CD4-positive, alpha-beta memory T cell (primary cell): ENCODE measurements at places on chromosomes 12 and 14. TPM values are rescaled to one million over a fixed set of nuclear protein-coding genes. Genes with fewer than 3 reads are reported as not detected.

GRCh38 chr12:51082561-51083125 lies 753 bp downstream of the CSRNP2 start:
- H3K36me3 ChIP-seq, result no peaks in the 10 kb centered on the region
- H3K4me3 ChIP-seq, result peak overlapping the region; percentile 93
- H3K27ac ChIP-seq, result peak overlapping the region; percentile 86
- H3K27me3 ChIP-seq, result no peaks in the 10 kb centered on the region
- DNase-seq, result peak; percentile 28
- H3K4me1 ChIP-seq, result peaks cover 21% of the 10 kb centered on the region

DNA sequence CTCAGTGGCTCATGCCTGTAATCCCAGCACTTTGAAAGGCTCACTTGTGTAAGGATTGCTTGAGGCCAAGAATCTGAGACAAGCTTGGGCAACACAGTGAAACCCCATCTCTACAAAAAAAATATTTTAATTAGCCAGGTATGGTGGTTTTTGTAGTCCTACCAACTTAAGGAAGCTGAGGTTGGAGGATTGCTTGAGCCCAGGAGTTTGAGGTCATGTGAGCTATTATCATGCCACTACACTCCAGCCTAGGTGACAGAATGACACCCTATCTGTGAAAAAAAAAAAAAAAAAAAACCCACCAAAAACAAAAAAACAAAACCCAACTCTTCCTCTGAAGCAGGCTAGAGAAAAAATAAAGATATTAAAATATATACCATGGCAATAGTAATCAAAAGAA lies 41.2 kb downstream of the TMEM116 start:
- no peaks in the 10 kb centered on the region for H3K36me3 ChIP-seq
- peaks cover 16% of the 10 kb centered on the region for H3K4me1 ChIP-seq
- no peak overlapping the region for H3K27ac ChIP-seq
- H3K27me3 ChIP-seq, result no peaks in the 10 kb centered on the region
- no peak for DNase-seq
- no peak overlapping the region for H3K4me3 ChIP-seq

The GPR135 gene
- 2.3 TPM for total RNA-seq

DNA sequence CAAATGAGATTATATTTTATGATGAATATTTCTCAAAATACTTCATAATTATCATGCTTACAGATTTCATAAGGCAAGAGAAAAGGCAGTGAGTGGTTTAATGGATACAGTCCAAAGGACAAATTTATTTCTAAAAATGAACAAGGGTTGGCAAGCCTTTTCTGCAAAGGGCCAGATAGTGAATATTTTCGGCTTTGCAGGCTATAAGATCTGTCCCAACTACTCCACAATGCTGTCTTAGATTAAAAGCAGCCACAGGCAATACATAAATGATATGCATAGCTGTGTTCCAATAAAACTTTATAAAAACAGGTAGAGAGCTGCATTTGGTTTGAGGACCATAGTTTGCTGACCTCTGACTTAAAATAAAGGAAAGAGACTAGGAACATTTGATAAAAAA lies 42.9 kb upstream of the STK38L start:
- no peaks in the 10 kb centered on the region for H3K36me3 ChIP-seq
- no peak overlapping the region for H3K27ac ChIP-seq

DNA sequence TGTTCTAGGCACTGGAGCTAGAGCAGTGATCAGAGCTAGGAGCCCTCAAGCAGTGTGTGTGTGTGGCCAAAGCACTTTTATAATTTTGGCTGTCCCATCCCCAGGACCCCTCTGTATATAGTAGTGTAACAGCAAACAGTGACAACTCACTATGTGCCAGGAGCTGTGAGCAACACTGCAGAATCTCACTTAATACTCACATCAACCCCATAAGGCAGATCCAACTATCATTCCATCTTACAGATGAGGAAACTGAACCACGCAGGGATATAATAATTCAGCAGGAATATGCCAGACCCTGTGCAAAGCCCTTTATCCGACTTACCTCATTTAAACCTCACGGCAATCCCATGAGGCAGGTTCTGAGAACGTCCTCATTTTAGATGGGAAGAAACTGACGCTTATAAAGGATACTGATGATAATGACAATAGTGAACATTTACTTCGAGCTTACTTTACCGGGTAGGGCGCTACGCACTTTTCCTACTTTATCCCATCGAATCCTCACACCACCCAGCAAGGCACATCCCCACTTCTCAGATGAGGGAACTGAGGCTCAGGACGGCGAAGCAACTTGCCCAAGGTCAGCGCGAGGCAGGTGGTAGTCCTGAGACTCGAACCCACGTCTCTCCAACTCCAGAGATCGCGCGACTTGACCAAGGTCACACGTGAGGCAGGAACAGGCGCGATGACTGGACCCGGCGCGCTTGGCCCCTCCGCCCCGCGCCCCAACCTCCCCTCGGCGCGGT lies 687 bp downstream of the RAB35 start:
- peak overlapping the region; percentile 83 for H3K27ac ChIP-seq
- H3K4me3 ChIP-seq, result peak overlapping the region; percentile 49
- peaks cover 5% of the 10 kb centered on the region for H3K36me3 ChIP-seq

The TMCC3 gene
- total RNA-seq, result 0.36 TPM

The FAIM2 gene
- 0.17 TPM for total RNA-seq

- no peaks in the 10 kb centered on the region for H3K4me1 ChIP-seq
- H3K36me3 ChIP-seq, result no peaks in the 10 kb centered on the region
- DNase-seq, result no peak
- H3K27me3 ChIP-seq, result peaks cover 3% of the 10 kb centered on the region
- no peak overlapping the region for H3K4me3 ChIP-seq
Measured at GRCh38 chr12:46147144-46147543, 121.7 kb downstream of the SLC38A1 start.

DNA sequence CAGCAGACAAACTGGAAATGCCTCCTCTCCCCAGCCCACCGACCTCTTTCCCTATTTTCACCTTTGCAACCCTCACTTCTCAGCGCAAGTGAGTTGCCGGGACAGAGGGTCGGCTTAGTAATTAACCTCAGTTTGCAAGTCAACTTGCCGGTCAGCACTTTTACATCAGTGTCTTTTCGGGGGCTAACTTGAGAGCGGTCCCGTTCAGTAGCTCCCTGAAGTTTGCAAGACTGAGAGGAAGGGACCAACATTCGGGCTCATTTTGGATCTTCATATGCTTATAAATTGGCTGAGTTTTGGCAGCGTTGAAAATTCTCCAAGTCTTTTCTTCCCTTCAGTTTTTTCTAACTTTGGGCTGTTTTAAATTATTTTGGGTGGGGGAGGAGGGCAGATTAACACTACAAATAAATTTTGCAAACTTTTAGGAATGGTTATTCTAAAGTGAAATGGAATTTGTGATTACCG lies 846 bp downstream of the BRMS1L start:
- no peaks in the 10 kb centered on the region for H3K27me3 ChIP-seq
- no peak for DNase-seq
- H3K36me3 ChIP-seq, result no peaks in the 10 kb centered on the region
- peak overlapping the region; percentile 94 for H3K4me3 ChIP-seq
- H3K4me1 ChIP-seq, result peaks cover 9% of the 10 kb centered on the region

The PTMS gene
- 2.9 TPM for total RNA-seq

DNA sequence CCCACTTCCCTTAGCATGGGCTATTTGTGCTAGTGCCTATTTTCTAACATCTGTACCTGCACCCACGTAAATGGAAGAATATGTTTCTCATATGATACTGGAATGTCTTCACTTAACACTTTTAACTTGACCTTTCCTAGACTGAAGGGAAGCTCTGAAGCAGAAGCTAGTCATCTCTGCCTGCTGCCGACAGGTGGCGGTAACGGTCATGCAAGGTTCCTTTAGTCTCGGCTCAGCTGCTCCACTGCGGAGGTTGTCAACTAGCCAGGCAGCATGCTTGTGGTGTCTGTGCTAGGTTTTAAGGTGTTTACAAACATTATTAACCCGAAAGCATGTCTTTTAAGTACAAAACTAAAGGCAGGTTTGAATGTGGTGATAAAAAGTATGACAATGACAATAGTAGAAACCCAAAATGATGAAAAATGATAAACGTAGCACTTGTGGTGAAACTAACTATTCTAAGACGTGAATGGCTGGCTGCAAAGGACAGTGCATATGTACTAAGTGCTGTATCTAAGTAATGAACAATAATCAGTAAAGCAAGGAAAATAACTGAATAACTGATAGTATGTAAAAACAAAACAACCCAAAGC lies 117.2 kb downstream of the GRIN2B start:
- H3K27ac ChIP-seq, result no peak overlapping the region
- no peaks in the 10 kb centered on the region for H3K27me3 ChIP-seq
- no peaks in the 10 kb centered on the region for H3K4me1 ChIP-seq
- DNase-seq, result peak; percentile 8
- H3K36me3 ChIP-seq, result no peaks in the 10 kb centered on the region
- H3K4me3 ChIP-seq, result no peak overlapping the region

The JAG2 gene
- total RNA-seq, result 0.80 TPM

GRCh38 chr12:132475304-132476037 lies 14.5 kb upstream of the FBRSL1 start:
- no peak overlapping the region for H3K4me3 ChIP-seq
- peaks cover 32% of the 10 kb centered on the region for H3K4me1 ChIP-seq
- no peaks in the 10 kb centered on the region for H3K27me3 ChIP-seq

DNA sequence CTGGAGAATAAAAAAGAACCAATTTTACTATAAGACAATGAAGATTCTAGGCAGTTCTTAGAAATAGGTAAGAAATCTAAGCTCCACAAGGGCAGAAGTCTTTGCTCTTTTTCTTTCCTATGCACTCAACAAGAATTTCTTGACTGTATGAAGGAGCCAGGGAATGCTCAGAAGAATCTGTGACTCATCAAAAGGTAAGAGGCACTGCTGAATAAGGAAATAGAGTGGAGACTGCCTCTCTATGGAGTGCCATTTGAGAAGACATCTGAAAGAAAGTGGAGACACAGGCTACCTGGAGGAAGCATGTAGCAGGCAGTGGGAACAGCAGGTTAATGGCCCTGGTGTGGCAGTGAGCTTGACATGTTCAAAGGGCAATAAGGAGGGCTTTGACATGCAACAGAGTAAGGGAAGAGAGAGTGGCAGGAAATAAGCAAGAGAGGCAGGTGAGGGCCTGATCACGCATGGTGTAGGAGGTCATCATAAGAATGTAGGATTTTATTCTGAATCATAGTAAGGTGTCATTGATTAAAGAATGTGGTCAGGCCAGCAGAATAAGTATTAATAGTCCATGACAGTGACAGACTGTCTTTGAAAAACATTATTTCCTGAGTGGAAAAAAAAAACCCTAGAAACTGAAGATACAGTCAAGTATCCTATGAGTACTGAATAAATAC lies 446.7 kb upstream of the GARIN6 start:
- H3K27ac ChIP-seq, result no peak overlapping the region
- no peaks in the 10 kb centered on the region for H3K27me3 ChIP-seq
- H3K4me3 ChIP-seq, result no peak overlapping the region
- H3K4me1 ChIP-seq, result no peaks in the 10 kb centered on the region
- no peak for DNase-seq

GRCh38 chr14:29799464-29800095 lies 128.1 kb downstream of the PRKD1 start:
- no peak overlapping the region for H3K4me3 ChIP-seq
- H3K36me3 ChIP-seq, result no peaks in the 10 kb centered on the region
- H3K27me3 ChIP-seq, result no peaks in the 10 kb centered on the region

GRCh38 chr14:81890020-81890419 lies 356.4 kb upstream of the SEL1L start:
- H3K4me1 ChIP-seq, result no peaks in the 10 kb centered on the region
- no peak for DNase-seq
- no peak overlapping the region for H3K27ac ChIP-seq
- no peaks in the 10 kb centered on the region for H3K27me3 ChIP-seq
- no peaks in the 10 kb centered on the region for H3K36me3 ChIP-seq

GRCh38 chr14:74133833-74134481 lies 49.2 kb downstream of the LIN52 start:
- no peaks in the 10 kb centered on the region for H3K36me3 ChIP-seq
- no peak overlapping the region for H3K27ac ChIP-seq
- H3K27me3 ChIP-seq, result no peaks in the 10 kb centered on the region

DNA sequence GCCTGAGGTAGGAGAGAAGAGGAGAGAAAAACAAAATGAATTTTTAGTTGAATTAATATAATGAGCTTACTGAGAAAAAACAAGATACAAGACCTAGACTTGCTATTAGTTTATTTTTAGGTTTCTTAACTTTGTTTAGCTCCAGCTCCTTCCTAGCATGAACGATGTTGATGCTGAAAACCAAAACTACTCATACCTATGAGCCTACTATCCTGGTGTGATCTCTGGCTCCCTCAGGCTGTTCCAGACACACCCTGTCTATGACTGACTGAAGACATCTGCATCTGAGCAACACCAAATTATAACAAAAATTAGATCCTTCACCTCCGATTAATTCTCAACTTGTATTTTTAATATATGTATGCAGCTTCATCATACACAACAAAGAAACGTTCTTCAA lies 190.4 kb downstream of the SLC5A8 start:
- no peak overlapping the region for H3K27ac ChIP-seq
- no peak for DNase-seq
- no peaks in the 10 kb centered on the region for H3K27me3 ChIP-seq
- H3K36me3 ChIP-seq, result no peaks in the 10 kb centered on the region

DNA sequence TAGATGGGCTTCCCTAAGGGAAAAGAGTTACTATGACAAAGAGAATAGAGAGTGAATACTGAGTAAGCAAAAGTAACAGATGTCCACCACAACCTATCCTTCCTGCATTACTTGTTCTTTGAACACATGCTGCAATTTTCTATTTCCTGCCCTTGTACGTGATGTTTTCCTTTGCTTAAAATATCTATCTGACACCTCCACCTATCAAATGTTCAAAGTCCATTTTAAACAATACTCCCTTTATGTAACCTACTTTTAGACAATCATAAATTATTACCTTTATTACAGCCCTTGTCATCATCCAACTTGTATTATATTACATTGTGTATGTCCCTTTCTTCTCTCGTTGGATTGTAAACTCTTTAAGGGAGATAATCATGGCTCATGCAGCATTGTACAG lies 147.2 kb upstream of the DYRK2 start:
- no peaks in the 10 kb centered on the region for H3K27me3 ChIP-seq
- no peak overlapping the region for H3K27ac ChIP-seq
- H3K4me1 ChIP-seq, result peaks cover 8% of the 10 kb centered on the region
- no peak for DNase-seq
- no peaks in the 10 kb centered on the region for H3K36me3 ChIP-seq

The IFNG-AS1 gene
- total RNA-seq, result 14.5 TPM

GRCh38 chr12:87661786-87662377 lies 367.3 kb downstream of the C12orf50 start:
- no peaks in the 10 kb centered on the region for H3K4me1 ChIP-seq
- H3K27ac ChIP-seq, result no peak overlapping the region
- no peaks in the 10 kb centered on the region for H3K36me3 ChIP-seq
- no peak overlapping the region for H3K4me3 ChIP-seq

GRCh38 chr12:43841253-43841652 lies 5.4 kb downstream of the TMEM117 start:
- H3K27ac ChIP-seq, result no peak overlapping the region
- no peaks in the 10 kb centered on the region for H3K36me3 ChIP-seq
- DNase-seq, result no peak
- H3K27me3 ChIP-seq, result no peaks in the 10 kb centered on the region

DNA sequence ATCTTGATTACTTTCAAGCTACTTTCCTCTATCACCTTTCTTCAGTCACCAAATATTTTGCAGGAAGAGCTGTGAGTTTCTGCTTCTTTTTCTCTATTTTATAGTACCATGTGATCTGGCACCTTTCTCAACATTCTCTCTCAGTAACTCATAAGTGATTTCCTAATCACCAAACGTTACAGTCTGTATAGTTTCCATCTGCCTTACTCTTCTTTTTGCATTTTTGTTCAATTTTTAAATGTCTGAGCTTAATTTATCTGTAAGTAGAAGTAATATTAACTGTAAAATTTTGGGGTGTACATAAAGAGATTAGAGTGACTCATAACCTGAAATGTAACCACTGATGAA lies 422.1 kb upstream of the SYT1 start:
- H3K27ac ChIP-seq, result no peak overlapping the region
- no peaks in the 10 kb centered on the region for H3K27me3 ChIP-seq
- no peak for DNase-seq
